ENCODE measurements at places on chromosomes 2 and 18.

DNA sequence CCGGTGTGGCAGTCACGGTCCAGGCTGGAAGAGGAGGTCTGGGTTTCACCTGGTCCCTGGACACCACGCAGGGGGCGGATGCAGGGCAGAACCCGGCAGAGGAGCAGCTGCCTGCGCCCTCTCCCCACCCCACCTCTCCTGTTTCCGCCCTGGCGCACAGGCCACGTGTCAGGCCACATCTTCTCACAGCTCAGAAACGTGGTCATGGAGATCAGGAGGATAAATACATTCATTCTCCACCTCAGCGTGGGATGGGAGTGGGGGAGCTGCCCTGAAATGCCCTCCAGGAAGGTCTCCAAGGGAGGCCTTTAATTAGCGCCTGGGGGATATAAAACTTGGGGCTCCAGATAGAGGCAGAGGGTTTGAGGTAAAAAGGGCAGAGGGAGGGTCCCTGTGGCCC, 142.0 kb downstream of the KCTD1 start:
- DNase-seq = no peak

DNA sequence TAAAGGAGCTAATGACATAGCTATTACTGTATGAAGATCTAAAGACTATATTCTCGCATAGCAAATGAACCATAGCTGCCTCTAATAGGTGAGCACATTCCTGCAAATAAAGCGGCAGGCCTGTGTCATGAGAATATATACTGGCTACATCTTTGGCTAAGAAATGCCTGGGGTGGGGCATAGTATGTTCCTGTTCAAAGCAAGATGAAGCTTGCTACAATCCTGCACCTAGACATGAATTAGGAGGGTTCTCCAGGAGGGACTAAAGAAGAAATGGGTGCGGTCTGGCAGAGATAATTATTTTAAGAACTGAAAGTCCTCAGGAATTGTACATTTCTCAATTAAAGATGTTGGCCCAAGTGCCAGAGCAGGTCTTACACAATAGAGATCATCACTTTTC, 46.8 kb upstream of the PLA2R1 start:
- DNase-seq = no peak

- no peak for DNase-seq
Measured at GRCh38 chr2:7795778-7796563, 878.8 kb downstream of the RNF144A start.

DNA sequence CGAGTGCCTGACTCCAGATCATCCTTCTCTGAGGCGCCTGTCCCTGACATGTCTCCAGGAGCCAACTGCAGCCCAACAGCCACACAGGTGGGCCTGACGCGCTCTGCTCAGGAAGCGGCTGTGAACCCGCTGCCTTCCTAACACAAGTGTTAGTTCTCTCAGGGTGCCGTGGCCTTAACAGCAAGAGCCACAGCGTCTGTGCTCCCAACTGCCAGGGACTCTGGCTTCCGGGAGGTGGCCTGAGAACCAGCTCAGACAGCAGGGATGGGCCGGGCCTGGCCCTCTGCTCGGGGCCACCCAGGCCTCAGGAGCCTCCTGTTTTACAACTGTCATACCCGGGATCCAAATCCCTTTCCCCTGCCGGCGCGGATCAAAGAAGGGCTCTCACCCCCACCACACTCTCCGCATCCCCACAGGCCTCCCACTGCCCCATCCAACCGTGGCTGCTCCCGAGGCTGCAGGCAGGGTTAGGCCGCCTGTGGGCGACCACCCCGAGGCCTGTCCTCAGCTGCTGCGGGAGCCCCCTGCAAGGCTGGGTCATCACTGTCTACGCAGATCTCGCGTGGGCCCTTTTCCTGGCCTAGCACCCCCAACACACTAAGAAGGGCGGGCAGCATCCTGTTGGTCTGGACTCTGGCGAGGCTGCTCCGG, 114.2 kb upstream of the ZNF236 start:
- no peak for DNase-seq

DNA sequence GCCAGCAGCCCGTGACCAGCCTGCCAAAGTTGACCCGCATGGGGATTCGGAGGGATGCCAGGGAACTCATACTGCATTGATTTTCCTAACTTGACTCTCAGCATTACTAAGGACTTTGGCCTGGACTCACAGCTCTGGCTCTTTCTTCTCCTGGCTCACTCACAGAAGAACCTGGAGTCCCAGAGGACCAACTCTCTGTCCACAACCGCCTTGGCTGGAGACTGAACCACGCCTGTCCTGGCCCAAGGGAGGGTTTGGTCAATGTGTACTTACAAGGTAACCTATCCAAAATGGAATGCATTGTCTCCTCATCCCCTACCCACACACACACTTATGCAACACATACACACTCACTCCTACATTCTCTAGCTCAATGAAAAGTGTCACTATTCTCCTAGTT, 135.6 kb upstream of the KLHL29 start:
- no peak for DNase-seq

DNA sequence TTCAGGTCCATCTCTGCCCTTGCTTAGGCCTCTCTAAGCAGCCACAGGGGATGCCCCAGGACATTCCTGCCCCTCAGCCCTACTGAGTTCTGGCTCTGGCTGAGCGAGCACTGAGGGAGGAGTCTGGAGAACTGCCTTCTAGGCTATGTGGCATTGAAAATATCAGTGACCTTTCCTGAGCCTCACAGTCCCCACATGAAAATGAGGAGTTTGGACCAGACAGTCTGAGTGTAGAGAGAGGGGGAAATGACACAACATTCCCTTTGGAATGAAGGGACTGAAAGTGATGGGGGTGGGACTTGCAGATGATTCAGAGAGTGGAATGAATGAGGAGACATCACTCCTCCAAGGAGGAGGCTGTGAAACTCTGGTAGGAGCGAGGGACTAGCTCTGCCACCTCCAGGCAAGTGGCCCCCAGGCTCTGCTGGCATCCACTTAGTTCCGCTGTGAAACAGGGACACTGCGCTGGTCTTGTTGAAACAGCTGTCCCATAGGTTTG, 8.0 kb downstream of the TNS1 start:
- no peak for DNase-seq

GRCh38 chr2:162072976-162073887, 783 bp downstream of the DPP4 start:
- DNase-seq = no peak

GRCh38 chr2:44136252-44136651, 32.4 kb upstream of the PPM1B start:
- DNase-seq = no peak

DNA sequence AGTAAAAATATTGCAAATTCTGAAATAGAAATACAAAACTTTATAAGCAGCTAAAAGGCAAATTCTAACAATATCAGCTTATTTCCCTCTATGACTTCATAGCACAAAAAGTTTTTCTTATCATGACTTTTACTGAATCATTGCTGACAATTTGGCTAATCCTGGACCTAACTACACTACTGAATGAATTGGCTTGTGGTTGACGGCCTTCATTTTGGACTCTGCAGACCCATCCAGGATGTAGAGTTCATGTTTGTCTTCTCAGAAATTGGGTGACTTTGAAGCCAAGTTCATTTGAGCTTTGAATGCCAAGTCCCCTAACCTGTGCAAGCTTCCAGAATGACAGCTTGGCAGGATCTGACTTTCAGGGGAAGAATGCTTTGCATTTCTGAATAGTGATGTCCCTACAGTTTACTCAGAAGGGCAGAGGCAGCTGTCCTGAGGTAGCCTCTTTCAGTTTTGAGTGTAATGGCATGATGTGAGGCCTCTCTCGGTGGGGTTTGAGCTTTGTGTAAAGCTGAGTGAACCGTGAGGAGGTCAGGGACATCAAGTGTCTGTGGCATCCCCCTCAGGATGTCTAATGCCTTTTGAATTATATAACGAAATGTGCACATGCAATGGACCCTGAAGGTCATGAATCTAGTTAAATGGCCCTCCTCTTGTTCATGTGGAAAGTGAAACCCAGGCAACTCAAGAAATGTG, 48.0 kb downstream of the EFEMP1 start:
- DNase-seq = no peak
